ENCODE measurements at places on chromosomes 3 and 15. TPM values are rescaled to one million over a fixed set of nuclear protein-coding genes. Genes with fewer than 3 reads are reported as not detected.

Gene ROBO1
- total RNA-seq: 94.4 TPM

Gene DCLK3
- 0.59 TPM for total RNA-seq

Gene RUBCN
- 11.5 TPM for total RNA-seq

Gene SLC28A1
- total RNA-seq: not detected

Gene PLSCR5
- total RNA-seq: not detected

Gene SEMA3G
- total RNA-seq: 0.13 TPM

Gene IDH2
- total RNA-seq: 61.6 TPM

Gene GOLGA6L4
- 1.1 TPM for total RNA-seq

Gene PCSK6
- total RNA-seq: 1.1 TPM

Gene LRRC2
- 1.5 TPM for total RNA-seq

Measured in smooth muscle cell of the pulmonary artery (primary cell).